ENCODE measurements at places on chromosomes 4 and X.

DNA sequence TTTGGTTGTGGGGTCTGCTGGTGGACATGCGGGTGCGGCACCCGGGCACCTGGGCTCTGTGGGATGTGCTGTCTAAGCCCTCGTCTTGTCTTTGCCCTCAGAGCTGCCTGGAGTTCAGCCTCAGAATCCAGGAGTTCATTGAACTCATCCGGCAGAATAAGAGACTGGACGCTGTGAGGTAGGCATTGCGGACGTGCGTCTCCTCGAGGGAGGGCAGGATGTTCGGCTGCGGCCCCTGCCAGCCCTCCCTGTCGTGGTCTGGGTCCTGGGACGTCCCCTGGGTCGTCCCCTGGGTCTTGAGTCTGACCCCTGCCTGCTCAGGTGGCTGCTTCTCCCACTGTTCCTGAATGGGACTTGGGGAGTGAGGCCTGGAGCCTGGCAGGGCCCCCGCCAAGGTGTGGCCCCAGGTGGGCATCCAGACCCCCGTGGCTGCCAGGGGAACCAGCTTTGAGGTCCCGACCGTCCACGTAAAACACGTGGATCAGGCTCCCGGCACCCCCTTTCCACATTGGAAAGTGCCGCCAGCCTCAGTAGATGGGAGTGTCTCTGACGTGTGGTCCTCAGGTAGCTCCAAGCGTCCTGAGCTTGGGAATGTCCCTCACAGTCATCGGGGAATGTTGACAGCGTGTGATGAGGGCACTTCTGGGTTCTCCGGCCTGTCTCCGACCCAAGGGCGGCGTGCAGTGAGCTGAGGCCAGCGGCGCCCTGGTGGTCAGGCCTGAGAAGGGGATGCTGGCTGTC is 19.3 kb upstream of the UVSSA start:
- DNase-seq = no peak

DNA sequence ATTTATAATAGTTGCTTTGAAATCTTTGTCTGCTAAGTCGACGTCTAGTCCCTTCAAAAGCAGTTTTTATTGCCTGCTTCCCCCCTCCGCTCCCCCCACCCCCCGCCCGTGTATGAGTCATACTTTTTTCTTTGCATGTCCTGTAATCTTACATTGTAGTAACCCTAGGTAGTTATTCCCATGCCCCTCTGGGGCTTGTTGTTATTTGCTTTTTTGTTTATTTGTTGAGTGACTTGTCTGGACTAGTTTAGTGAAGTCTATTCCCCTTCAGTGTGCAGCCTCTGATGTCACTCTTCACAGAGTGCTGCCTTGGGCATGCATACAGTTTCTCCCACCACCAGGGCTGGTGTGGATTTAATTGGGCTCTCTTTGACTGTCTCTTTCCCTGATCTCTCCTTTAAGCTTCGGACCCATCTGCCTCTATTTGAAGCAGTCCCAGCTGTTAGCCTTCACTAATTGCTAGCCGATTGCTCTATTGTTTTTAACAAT is 86.2 kb downstream of the PPEF1 start:
- no peak for DNase-seq

- DNase-seq = no peak
These were observed 23.7 kb upstream of the FBXW7 start for GRCh38 chr4:152559641-152560040.

DNA sequence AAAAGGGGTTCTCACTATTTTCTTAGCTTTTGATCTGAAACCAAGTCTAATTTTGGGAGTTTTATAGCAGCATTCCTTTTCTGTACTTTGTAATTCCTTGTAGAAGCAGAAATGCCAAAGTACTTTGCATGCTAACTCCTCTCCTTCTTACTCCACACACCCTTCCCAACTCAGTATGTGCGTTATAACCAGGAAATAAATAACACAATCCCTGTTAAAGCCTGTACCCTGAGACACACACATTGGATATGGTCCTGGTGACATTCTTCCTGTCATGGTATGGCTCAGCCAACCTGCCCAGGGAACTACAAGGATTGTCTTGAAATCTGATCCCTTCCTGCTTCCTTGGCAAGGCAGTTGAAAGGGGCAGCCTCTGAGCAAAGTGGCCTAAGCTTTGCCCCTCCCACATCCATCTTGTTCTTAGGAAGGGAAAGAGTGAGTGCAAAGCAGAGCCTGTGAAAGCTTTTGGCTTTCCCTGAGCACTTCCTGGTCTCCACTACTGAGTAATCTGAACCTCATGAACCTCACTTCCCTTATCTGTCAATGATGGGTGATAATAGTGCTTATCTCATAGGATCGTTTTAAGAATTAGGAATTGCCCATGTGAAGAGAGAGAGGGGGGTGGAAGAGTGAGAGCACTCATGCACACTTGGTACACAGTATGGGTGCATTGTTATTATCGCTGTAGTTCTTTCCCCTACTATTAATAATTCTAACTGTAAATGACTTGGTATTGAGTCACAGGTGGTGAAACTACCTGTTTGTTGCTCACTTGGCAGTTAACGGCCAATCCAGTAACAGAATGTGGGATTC is 109.3 kb downstream of the AFF2 start:
- no peak for DNase-seq

- no peak for DNase-seq
These were observed 526.3 kb upstream of the TECRL start for GRCh38 chr4:64935469-64936001.

DNA sequence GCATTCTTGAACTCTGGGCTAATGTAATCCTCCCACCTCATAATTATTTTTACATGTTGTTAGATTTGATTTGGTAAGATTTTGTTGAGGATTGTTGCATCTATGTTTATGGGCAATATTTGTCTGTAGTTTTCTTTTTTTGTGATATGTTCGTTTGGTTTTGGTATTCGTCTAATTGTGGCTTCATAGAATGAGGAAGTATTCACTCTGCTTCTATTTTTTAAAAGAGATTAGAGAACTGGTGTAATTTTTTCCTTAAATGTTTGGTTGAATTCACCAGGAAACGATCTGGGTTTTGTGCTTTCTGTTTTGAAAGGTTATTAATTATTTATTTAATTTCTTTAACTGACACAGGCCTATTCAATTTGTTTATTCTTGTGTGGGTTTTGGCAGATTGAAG is 161.2 kb upstream of the NUDT6 start:
- no peak for DNase-seq

DNA sequence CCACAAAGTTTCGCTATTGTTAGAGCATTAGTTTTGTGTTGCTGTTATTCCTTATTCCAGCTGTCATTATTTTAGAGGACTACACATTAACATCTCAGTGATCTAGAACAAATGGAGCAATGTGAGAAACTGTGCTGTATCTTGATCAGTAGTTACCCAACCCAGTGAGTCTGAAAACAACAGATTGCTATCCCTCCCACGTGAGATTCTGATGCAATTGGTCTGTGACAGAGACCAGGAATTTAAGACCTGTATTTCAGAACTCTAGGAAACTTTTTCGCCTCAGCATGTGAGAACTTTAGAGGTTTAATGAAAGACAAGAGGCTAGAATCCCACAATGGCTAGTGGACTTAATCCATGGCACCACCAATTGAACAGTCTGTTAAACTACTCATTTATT is 35.7 kb upstream of the CDS1 start:
- no peak for DNase-seq

DNA sequence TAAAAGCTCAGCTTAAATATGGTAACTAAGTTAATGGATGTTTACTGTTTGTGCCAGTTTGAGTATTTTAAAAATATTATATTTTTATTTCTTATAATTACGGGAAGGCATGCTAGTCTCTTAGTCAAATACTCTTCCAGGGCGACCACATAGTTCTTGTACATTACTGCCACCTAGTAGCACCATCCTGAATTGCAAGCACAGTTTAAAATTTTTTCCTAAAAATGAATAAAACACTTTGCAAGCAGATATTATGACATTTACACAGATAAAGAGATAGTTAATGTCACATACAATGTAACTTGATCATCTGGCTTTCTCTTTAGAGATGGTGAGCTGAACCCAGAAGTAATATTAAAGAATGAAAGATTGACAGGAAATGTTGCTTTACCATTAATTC is 11.5 kb downstream of the NDP start:
- DNase-seq = no peak

GRCh38 chr4:158649111-158649680 is 22.5 kb downstream of the C4orf46 start:
- no peak for DNase-seq

DNA sequence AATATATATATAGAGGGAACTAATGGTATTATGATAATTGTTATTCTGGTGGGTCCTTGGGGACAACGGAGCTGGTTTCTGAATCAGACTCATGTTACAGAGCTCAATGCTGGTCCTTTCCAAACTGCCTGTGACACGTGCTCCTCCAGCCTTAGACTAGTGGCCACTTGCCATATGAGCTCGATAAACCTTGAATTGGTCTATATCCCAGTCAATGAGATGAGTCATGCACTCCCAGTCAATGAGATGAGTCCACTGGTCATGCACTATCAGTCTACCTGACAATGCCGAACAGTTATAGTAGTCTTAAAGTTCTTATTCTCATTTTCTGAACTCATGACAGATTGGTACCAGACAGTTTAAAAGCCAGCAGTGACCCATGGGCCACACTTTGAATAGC is 325.2 kb downstream of the LDB2 start:
- DNase-seq = no peak

DNA sequence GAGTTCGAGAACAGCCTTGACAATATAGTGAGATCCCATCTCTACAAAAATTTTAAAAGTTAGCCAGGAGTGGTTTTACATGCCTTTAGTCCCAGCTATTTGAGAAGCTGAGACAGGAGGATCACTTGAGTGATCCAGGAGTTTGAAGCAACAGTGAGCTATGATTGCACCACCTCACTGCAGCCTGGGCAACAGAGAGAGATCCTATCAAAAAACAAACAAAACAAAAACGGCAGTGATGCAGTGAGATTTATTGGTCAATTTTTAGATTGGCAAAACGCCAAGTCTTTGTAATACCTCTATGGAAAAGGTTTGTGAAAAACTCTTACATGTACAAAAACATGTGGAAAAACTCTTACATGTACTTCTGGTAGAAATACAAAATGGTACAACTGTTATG is 91.3 kb downstream of the PTPN13 start:
- no peak for DNase-seq

DNA sequence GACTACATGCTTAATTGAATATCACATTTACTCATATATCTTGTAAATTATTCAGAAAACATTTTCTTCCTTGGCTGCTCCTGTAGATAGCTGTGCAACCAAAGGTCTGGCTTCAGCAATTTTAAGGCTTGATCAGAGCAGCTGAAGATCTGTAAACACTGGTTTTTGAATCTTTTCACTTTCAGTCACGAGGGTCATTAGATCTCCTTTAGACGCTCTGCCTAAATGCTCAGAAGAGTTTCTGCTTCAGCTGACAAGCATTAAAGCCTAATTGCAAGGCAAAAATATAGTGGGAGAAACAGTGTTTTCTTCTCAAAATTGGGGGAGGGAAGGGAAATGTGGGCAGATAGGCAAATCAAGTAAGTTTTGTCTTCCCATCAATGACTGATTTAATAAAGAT is 25.7 kb downstream of the TRPC5 start:
- DNase-seq = no peak

DNA sequence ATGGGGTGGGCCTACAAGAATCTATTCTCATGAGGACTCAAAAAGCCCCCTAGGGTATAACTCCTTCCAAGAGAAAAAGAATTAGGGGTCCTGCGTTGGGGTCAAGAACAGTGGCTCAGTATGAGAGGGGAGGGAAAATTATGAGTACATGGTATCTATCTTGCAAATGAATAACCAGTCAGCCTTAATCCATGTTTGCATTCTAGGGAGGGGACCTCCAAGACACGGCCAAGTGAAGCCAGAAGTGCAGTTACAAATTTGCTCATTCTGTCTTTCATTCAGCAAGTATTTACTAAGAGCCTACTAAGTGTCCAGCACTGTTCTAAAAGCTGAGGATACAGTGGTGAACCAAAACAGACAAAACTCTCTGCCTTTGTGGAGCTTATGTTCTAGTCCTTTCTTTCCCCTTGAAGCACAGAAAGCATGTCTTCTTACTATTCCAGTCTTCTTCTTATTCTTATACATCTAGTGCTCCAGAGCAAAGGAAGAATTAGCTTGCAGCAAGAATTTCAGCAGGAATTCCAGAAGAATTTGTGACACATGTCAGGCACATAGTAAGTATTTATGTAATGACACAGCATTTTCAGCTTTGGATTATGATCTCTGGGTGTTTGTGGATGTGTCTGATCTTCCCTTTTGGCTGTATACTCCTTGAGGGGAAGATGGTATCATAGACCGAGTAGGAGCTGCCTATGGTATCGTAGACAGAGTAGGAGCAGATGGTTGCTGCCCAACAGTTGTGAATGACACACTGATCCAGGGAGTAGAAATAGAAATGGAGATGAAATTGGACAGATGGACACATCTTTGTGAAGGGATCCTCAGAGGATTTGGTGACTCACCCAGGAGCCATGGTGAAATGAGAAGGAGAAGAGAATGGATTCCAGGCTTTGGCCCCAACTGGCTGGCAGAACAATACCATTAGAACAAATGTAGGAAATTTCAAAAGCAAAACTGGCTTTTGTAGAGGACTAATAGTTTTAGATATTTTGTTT is 75.9 kb downstream of the COQ2 start:
- DNase-seq = no peak

GRCh38 chr4:149280806-149281205 is 534.8 kb downstream of the IQCM start:
- no peak for DNase-seq

- no peak for DNase-seq
These were observed 176.0 kb downstream of the MAML3 start for GRCh38 chr4:139977838-139978609.

- no peak for DNase-seq
These were observed 379.8 kb downstream of the DCAF12L2 start for GRCh38 chrX:125786316-125786715.

DNA sequence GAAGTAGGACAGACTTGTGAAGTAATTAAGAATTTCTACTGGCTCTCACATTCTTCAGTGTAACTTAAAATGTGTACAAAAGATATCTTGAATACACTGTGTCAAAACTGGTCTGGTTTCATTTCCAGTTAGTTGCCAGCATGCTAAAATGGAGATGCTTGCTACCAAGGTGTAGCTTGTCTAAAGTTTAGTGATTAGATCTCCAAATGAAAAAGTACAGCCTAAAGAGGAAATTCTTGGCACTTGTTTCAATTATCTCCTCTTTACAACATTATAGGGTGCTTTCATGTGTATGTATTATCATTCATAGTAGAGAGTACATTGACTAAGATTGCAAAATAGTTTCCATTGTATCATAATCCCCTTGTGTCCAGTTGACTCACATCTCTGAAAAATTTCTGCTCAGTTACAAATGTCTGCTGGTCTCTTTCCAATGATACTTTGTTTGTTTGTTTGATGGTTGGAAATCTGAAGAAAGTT is 97.3 kb upstream of the SPRY1 start:
- DNase-seq = no peak

- DNase-seq = no peak
These were observed 183.4 kb upstream of the ATOH1 start for GRCh38 chr4:93645120-93645519.

- no peak for DNase-seq
These were observed 68.3 kb downstream of the CRMP1 start for GRCh38 chr4:5824635-5825034.

GRCh38 chrX:119132961-119133360 is 5.3 kb upstream of the KIAA1210 start:
- no peak for DNase-seq

Data from stimulated activated CD8-positive, alpha-beta memory T cell treated with anti-CD3 and anti-CD28 coated beads, Interleukin-4, amount 100 ng/mL, for 1 hour (primary cell).